ENCODE measurements at places on chromosomes 11 and 22.

GRCh38 chr11:69352166-69352565 is 58.2 kb downstream of the MYEOV start:
- DNase-seq: no peak

DNA sequence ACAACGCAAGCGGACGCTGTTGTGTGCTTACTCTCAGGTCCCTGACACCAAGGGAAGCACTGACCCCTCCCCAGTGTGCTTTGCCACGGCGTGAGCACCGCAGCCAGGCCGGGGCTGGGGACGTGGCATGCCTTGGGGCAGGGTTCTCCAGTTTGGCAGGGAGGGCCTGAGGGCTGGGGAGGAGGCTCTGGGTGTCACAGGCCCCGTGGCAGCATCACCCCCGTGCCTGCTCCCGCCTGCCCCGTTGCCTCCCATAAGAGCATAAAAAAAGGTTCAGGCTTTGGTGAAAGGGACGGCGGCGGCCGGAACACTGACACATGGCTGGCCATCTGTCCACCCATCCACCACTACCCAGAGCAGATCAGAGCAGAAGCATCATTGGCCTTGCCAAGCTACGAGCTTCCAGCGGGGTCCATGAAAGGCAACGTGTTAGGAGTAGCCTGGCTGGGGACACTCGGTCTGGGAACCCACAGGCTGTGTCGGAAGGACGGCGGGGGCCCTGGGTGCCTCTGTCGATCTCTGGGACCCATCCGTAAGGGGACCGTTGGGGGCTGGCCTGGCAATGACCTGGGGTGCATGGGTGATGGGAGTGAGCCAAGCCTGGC is 183.0 kb downstream of the IGLL1 start:
- DNase-seq: no peak

GRCh38 chr11:35105319-35106079 is 33.5 kb upstream of the CD44 start:
- DNase-seq: no peak

GRCh38 chr11:110286298-110287040 is 9.9 kb downstream of the RDX start:
- DNase-seq: no peak

DNA sequence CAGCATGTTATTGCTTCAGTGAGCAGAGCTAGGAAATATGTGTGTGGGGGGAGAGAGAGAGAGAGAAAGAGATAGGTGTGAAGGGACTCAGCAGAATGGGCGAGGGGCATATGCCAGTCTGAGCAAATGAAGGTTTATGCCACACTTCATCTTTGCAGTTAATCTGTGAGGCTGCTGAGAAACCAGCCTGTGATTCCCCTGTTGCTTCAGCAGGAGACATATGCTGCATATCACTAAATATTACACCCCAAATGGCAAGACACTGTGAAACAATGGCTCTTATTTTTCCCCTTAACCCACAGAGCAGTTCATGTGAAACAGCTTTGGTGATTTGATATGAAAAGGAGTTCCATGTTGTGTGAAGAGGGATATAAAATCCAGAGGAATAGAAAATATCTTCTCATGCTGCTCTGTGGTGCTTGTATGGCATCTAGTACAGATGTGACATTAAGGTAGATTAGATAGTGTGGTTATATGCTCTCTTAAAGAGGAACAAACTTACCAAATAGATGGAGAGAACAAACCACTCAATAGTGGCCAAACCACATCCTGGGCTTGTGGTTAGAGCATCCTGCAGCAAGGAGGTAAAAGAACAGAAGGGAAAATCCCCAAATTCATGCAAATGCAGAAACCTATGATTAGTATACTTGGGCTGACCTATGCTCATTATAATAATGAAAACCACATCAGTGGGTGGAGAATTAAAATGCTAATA is 864.2 kb downstream of the FAM181B start:
- peak; percentile 64 for DNase-seq

- no peak for DNase-seq
Observed at GRCh38 chr11:10824888-10825287, 16.2 kb upstream of the EIF4G2 start.

GRCh38 chr11:38517991-38518390 is 1920.0 kb upstream of the RAG2 start:
- no peak for DNase-seq

- no peak for DNase-seq
Observed at GRCh38 chr11:12731841-12732336, 57.7 kb downstream of the TEAD1 start.

- DNase-seq: no peak
Observed at GRCh38 chr11:34363363-34364084, 5.7 kb upstream of the ABTB2 start.

DNA sequence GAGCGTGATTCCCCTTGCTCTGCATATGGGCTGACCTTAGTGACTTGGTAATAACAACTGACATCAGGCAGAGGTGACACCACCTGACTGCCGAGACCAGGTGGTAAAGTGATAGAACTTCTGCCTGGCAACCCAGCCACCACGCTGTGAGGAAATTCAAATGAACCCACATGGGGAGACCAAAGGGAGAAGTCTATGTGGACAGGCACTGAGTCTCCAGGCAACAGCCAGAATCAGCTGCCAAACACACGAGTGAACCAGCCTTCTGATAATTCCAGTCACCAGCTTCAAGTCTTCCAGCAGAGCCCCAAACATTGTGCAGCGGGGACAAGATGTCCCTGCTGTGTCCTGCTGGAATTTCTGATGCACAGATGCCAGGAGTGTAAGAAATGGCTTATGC is 29.7 kb downstream of the SPATA19 start:
- no peak for DNase-seq

DNA sequence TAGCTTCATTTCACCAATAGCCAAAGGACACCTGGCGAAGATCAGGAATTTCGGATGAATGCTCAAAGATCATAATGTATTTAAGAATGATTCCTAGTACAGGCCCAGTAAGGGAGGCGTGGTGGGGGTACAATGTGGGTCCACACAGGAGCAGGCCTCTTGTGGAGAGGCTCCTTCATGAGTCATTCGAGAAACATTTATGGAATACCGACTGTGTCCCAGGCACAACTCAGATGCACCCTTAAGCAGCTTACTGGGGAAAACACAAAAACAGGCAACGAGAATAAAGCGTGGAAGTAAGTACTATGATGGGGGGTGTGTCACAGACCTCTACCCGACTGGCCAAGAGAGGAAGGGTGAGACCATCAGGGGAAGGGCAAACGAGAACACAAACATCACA is 44.5 kb downstream of the SMCO4 start:
- no peak for DNase-seq

DNA sequence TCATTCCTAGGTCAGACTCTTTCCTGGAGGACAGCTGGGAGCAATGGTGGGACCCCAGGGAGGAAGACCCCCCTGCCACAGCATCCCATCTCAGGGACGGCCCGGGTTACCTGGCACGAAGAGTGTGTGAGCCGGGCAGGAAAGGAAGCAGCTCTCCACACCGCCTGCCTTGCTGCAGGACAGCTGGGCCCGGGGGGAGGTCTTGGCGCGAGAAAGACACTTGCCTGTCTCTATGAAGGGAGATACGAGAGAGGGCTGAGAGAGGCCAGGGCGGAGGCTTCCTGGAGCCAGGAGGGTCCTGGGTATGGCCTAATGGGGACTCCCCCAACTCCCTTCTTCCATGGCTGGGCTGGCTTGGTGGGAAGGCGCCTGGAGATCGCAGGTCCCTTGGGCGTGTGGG is 36.1 kb upstream of the TTLL12 start:
- DNase-seq: no peak

- peak; percentile 32 for DNase-seq
Observed at GRCh38 chr11:64331569-64332371, 8.2 kb upstream of the CCDC88B start.

GRCh38 chr11:62547691-62548281 is 1.2 kb upstream of the AHNAK start:
- no peak for DNase-seq

- no peak for DNase-seq
Observed at GRCh38 chr11:132088551-132088950, 718.1 kb downstream of the NTM start.

DNA sequence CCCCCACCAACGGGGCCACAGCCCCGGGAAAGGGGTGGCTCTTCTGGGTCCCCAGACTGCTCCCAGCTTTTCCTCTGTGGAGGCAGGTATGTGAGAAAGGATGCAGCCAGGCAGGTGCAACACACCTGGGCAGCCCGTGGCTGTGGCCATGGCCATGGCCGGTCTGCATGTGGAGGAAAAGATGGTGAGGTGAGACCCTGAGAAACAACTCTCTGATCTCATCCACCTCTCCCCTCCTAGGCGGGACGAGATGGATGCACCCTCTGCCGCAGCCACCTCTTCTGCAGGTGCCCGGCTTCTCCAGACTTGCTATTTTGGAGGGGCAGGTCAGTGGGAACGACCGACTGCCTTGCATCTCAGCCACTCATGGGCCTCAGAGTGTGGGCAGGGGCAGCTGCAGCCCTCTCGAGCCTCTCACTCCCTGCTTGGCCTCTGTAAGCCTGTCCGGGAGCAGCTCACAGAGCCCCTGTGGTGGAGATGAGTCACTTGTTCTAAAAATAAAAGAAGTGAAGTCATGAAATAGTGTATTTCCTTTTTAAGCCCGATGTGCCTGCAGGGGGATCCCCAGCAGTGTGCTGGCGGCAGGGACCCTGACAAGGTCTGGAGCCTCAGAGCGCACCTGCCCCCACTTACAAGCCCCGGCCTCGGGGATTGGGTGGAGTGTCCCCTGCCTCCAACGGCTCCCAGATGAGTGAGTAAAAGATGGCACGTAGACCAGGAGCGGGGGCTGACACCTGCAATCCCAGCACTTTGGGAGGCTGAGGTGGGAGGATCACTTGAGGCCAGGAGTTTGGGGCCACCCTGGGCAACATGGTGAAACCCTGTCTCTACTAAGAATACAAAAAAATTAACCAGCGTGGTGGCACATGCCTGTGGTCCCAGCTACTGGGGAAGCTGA is 10.7 kb downstream of the SMIM38 start:
- no peak for DNase-seq

DNA sequence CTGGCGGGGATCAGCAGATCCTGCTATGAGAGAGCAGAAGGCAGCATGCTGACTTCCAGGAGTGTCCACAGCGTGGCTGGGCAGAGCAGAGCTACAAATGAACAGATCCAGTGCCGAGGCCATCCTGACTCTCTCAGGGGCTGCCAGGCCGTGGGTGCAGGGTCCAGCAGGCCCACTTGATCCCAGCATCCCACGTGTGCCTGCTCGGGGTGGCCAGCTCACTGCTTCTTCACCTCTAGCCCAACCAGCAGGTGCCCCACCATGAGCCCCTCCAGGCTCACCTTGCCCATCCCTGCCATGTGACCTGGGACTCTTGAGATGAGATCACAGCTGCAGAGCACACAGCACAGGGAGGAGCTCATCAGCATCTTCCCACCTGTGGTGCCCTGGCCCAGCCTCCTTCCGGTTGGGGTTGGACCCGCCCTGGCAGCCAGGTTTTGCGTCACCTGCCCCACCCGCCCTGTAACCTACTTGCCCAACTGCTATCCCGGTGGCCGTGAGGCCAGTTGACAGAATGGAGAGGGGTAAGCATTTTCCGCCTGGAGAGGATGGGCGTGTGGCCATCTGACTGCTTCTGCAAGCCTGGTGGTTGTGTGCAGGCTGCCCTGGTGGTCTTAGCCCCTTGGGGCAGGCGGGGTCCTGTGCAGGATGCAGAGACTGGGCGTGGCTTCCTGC is 11.0 kb downstream of the TANGO2 start:
- no peak for DNase-seq

GRCh38 chr11:86623041-86623621 is 49.3 kb downstream of the ME3 start:
- no peak for DNase-seq

DNA sequence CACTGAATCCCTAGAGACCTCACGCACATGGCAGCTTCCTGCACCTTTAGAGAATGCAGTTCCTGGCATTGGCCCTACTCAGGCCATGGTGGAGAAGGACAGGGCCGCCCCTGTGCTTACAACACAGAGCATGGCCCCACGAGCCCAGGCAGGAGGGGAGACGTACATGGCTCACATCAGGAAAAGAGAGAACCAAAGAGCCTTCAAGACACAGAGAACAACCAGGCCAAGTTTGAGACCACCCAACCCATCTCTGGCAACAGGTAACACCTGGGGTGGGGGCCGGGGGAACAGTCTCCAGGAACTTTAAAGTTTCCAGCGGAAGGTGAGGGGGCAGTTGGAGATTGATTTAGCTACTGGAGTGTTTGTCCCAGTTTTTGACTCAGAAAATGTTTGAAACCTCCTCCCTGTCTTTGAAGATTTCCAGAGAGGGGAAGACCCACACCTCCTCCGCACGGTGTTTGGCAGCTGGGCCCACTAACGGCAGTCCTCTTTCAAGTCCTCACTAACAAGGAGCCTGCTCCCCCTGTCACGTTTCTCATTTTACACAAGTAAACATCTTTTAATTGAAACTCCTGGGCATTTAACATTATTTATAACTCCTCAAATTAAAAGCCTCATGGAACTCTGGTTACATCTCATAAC is 1423.8 kb downstream of the TBC1D22A start:
- DNase-seq: no peak

GRCh38 chr22:31951194-31952093 is 7.1 kb downstream of the YWHAH start:
- DNase-seq: no peak

GRCh38 chr11:1773994-1774550 is 10.3 kb upstream of the CTSD start:
- no peak for DNase-seq

DNA sequence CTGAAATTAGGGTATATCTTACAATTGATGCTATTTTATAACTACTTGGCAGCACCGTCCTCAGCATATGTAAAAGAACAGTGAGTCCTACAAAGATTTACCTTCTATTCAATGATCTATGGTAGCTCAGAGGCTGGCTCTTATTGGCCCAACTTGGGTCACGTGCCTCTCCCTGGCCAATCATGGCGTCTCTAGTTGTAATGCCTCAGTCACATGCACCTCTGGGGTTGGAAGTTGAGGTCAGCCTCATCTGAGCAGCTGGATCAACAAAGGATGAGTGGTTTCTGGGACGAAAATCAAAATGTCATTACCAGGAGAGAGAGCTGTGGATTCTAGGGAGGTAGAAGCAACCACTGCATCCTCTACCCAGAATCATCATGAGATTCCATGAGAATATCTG is 22.9 kb upstream of the ASPHD2 start:
- DNase-seq: no peak

- DNase-seq: no peak
Observed at GRCh38 chr11:59201353-59201752, 11.4 kb downstream of the MPEG1 start.

GRCh38 chr11:23727794-23728193 is 769.1 kb upstream of the LUZP2 start:
- DNase-seq: no peak

DNA sequence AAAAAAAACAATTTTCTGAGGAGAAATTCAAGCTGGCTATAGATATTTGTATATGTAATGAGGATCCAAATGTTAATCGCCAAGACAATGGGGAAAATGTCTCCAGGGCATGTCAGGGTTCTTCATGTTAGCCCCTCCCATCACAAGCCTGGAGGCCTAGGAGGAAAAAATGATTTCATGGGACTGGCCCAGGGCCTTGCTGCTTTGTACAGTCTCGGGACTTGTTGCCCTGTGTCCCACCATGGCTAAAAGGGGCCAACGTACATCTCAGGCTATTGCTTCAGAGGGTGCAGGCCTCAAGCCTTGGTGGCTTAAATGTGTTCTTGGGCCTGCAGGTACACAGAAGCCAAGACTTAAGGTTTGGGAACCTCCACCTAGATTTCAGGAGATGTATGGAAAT is 62.1 kb upstream of the SLC5A12 start:
- no peak for DNase-seq
